ENCODE measurements at places on chromosomes 3 and 15.

DNA sequence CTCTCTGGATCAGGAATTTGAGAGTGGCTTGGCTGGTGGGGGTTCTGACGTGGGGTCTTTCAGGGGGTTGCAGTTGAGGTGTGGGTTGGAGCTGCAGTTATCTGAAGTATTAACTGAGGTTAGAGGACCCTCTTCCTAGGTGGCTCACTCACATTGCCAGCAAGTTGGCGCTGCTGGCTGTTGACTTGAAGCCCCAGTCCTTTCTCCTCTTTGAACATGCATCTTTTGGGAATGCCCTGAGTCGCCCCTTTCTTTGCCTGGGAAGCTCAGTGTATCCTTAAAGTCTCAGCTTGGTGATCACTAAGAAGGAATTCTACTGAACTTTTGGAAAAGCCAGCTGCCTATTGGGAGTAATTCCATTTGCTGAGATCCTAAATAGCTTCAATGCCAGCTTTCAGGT is 13.0 kb upstream of the AMOTL2 start:
- DNase-seq = no peak

DNA sequence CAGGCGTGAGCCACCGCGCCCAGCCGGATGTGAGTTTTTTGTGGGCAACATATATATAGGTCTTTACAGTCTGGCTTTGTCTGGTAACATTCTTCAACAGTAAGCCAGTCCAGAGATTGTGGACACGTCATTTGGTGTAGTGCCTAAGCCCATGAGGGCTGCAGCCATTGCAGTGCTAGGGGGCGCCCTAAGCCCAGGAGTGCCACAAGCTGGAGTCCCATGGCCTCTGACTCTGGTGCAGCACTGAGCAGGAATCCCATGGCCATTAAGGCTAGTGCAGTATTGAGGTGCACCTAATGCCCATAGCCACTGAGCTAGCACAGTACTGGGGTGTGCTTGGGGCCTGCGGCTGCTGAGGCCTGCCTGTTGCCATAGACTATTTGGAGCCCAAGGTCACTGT is 136.4 kb upstream of the NDN start:
- no peak for DNase-seq

GRCh38 chr3:117235304-117235703 is 525.7 kb downstream of the TUSC7 start:
- DNase-seq = no peak

- no peak for DNase-seq
These were observed 377.3 kb downstream of the LPP start for GRCh38 chr3:188531210-188531609.

GRCh38 chr3:58005669-58006068 is 2.6 kb upstream of the FLNB start:
- DNase-seq = no peak

DNA sequence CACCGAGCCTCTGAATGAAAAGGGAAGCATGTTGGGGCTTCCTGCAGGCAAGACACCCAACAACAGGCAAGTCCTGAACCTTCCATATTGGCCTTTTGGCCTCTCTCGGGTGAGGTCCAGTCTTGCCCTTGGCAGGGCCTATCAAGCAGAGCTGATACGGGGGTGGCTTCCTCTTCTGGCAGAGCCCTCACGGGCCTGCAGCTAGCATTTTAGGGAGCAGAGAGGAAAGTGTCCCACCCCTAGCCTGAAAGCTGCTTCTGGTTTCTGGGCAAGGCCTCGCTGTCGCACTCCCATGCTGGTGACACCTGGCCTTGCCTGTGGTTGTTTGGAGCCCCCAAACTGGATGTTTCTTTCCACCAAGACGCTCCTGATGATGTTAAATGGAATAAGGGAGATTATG is 31.8 kb upstream of the CTSH start:
- no peak for DNase-seq

GRCh38 chr15:88115486-88116152 is 140.9 kb downstream of the NTRK3 start:
- no peak for DNase-seq

- DNase-seq = no peak
These were observed 23.6 kb downstream of the NCK1 start for GRCh38 chr3:136885357-136886213.

DNA sequence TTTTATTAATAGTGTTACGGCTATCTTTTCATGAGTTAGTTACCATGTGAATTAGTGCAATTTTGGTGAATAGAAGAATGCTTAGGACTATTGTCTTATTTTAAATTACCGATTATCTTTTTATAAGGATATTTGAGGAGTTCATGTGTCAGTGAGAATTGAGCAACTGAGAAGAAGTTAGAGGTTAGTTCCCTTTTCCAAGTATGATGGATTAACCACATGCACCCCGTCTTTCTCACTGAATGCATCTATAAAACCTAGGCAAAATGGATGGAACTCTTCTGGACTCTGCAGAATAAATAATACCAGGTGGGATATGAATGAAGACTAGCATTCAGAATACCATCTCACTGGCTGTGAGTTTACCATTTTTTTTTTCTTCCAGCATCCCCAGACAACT is 74.3 kb downstream of the TCF12 start:
- no peak for DNase-seq

- DNase-seq = no peak
These were observed 50.4 kb downstream of the FOXB1 start for GRCh38 chr15:60054472-60054871.
